ENCODE measurements at places on chromosomes 11 and 22.
A peak's percentile ranks its signal among the peaks of the same experiment; 100 is the strongest.

- DNase-seq: no peak
Measured at GRCh38 chr11:120089036-120090001, 48.6 kb downstream of the TRIM29 start.

DNA sequence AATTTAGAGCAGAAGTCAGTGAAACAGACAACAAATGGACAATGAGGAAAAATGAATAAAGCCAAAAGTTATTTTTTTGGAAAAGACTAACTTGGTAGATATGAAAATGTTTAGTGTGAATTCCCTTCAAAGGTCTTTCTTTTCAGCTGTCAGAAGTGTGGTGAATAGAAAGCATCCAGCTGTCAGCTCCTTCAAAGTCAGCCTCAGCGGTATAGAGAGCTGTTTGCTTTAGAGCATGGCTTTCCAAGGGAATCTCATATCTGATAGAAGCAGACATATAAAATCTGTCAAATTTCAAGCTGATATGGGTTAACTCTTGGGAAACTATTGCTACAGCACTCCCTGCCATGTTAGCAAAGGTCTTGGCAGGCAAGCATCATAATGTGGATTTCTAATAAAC, 309.3 kb downstream of the CASP12 start:
- no peak for DNase-seq

- DNase-seq: peak; percentile 4
Measured at GRCh38 chr11:15038963-15039362, 34.4 kb upstream of the CALCB start.

DNA sequence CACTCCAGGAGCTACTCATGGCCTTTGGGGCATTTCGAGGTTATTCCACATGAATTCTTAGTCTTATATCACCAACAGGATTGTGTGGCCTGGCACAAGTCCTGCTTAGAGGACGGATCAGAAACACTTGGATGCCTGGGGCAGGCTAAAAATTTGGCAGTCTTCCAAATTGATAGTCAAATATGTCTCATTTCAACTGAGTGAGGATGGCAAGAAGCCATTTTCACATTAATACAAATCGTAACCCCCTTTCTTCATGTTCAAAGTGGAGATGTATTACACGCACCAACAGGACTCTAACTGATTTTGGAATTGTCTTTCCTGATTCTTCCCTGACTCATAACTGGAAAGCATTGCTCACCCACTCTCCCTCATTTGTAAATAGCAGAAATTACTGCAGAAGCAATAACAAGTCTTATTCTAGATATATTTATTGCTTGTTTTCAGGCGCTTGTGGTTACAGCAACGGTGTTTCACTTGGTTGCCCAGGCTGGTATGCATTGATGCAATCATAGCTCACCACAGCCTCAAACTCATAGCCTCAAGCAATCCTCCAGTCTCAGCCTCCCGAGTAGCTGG, 10.3 kb upstream of the CCDC86 start:
- DNase-seq: no peak

DNA sequence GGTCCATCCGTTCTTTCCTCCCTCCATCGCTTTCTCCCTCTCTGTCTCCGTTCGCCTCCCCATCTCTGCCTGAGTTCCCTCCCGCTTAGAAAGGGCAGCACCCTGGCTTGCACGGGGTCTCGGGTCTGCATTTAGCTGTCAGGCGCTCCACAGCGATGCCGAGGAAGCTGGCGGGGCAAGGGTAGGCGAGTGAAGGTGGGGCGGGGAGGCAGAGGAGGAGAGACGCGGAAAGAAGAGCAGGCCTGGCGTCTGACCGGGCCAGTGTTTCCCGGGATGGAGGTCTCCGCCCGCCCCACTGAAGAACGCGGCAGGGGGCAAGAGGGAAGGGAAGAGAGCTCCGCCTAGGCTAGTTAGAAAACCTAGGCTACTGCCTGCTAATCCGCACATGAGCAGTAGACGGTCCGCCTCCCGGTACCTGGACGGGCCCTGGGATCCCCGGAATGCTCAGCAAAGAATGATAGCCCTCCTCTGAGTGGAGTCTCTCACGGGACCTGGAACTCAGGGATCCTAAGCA, 3922.5 kb upstream of the OR11H1 start:
- DNase-seq: no peak

GRCh38 chr11:97079244-97079643, 689.4 kb downstream of the JRKL start:
- DNase-seq: no peak

- no peak for DNase-seq
Measured at GRCh38 chr11:105466582-105467228, 143.2 kb upstream of the GRIA4 start.

DNA sequence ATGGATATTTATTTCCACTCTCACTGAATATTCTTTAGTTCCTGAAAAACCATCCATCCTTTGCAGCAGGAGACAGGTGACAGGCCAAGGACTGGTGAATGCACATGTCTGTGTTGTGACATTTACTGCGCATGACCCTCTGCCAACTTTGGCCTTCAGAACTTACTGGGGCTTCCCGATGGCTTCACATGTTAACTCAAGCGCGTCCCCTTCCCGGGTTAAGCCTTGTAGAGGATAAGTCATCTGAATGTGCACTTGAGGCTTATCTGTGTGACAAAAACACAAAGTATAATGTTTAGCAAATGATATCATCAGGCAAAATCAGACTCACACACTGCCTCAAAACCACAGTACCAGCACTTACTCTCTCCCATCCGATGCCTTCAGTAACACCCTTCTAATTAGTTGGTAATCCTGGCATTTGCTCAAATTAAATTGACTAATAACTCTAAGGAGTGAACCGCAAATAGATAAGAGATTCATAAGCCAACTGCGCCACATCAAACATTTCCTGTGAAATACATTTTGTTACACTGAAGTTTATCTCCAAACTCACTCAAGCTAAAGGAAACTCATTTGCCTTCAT, 286.4 kb downstream of the CADM1 start:
- no peak for DNase-seq

GRCh38 chr11:75334976-75335375, 16.5 kb downstream of the ARRB1 start:
- no peak for DNase-seq

DNA sequence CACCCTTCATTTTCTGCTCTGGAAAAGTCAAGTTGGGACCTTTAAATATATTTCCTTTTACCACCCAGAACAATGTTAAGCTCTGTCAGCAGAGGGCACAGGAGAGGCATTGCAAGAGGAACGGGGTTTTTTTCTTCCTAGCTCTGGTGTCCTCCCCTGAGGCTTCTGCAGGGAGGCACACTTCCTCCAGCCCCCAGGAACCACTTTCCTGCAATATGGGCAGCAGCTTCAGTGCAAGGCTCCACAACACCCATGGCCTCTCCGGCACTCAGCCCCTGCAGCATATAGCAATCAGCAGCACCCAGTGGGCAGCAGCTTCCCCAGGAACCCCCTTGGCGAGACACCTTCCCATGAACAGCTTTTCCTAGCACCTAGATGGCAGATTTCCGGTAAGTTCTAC, 101.4 kb downstream of the SYT9 start:
- peak; percentile 23 for DNase-seq

DNA sequence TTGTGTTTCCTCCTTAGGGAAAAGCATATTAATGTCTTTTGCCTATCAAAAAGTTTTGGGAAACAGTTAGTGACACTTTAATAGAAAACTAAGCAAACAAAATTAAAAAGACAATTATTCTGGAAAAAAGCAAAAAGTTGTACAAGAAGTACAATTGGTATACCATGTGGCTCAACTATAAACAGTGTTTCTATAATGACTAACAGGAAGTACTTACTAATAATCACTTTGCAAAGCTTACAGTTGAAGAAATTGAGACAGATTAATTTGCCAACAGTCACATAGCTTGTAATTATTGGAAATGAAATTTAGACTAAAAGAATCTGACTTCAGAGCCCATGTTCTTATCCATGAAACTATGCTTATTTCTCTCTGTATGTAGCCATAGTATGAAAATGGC, 24.7 kb downstream of the PPME1 start:
- DNase-seq: no peak

- no peak for DNase-seq
Measured at GRCh38 chr11:10588904-10589303, 20.4 kb upstream of the LYVE1 start.

DNA sequence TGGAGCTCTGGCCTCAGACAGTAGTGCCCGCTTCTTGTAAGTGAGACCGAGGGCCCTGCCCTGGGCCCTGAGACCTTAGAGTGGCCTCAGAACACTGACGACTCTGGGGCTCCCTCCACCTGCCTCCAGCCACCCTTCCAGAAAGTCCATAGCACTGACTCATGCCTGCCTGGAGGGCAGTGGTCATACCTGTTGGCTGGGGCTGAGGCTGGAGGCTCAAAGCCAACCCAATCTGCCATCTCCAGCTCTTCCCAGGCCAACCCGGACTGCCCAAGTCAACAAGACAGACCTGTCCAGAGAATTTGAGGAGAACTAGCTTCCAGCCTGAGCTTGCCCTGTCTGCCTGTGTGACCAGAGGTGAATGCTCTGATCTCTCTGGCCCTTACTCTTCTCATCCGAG, 66.9 kb upstream of the TTLL12 start:
- DNase-seq: no peak

GRCh38 chr11:86606836-86607481, 65.5 kb downstream of the ME3 start:
- DNase-seq: no peak

DNA sequence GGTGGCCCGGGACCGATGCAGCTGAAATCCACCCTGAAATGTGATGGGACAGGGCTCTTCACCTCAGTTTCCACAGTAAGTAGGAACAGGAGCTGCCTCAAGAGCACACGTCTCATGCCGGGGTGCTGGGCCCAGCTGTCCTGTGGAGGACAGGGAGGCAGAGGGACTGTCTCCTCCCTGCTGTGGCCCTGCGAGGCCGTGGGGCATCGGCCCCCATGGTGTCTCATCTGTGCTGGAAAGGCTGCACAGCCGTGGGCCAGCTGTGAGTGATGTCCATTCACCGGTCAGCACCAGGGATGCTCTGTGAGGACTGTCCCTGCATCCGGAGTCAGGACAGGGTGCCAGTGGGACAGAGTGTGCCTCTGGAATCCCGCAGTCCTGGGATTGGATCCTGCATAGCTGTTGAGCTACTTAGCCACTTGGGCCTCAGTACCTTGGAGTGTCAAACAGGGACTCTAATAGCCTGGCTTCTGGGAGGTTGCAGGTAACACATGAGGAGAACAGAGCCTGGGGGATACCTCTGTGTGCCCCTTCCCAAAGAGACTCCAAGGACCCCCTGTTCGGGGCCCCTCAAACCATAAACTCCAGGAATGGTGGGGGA, 16.5 kb downstream of the TRPM5 start:
- no peak for DNase-seq

GRCh38 chr11:111444040-111444439, 65.0 kb upstream of the POU2AF1 start:
- no peak for DNase-seq

- no peak for DNase-seq
Measured at GRCh38 chr11:20775331-20775730, 105.9 kb downstream of the NELL1 start.

DNA sequence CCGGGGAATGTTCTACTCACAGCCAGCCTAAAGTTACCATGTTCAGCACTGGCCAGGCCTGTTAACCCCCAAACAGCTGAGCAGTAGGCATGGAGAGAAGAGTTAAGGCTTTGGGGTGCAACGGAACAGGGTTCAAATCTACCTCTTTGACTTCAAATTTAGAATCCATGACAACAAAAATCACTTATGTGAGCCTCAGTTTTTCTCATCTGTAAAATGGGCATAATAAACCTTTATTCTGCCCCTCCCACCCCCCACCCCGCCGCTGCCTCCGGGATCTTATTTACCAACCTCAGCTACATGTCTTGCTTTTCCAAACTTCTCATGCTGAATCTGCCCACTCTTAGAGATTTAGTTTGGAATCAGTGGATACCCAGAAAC, 112.8 kb upstream of the CRYBB3 start:
- DNase-seq: no peak

DNA sequence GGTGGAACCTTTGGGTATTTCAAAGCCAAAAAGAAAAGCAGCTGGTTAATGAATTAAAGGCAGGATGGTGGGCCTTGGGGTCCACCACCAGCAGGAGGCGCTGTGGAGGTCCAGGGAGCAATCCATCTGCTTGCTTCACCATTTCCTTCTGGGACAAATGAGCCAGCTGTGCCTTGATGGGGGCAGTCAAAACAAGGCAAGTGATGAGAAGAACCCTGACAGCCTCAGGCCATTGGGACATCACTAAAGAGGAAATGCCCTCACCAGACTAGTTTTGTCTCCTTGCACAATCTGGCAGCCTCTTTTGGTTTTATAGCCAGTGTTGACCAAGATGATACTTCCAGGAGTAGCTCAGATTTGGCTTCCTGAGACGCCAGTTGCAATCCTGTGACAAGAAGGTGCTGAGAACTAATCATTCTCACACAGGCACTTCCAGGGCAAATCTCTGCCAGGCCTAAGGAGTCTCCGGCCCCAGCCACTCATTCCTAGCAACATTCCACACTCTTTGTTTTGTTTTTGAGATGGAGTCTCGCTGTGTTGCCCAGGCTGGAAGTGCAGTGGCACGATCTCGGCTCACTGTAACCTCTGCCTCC, 38.2 kb upstream of the WEE1 start:
- DNase-seq: peak; percentile 55

- DNase-seq: no peak
Measured at GRCh38 chr11:89347071-89347470, 144.1 kb downstream of the NOX4 start.

GRCh38 chr11:57456960-57457642, 3.2 kb upstream of the RTN4RL2 start:
- peak; percentile 73 for DNase-seq

GRCh38 chr11:107017433-107018218, 650 bp downstream of the GUCY1A2 start:
- no peak for DNase-seq

GRCh38 chr11:82823647-82824619, 76.3 kb downstream of the PRCP start:
- DNase-seq: peak; percentile 75

- no peak for DNase-seq
Measured at GRCh38 chr11:128582496-128583366, 4.6 kb downstream of the ETS1 start.

GRCh38 chr11:104090767-104091166, 54.3 kb downstream of the DDI1 start:
- DNase-seq: no peak
